ENCODE measurements at places on chromosomes 6 and 20. TPM values are rescaled to one million over a fixed set of nuclear protein-coding genes. Genes with fewer than 3 reads are reported as not detected.

Gene NKX2-4
- not detected for total RNA-seq

Gene EYA2
- total RNA-seq: 1.7 TPM

Gene SAMD5
- 3.9 TPM for total RNA-seq

DNA sequence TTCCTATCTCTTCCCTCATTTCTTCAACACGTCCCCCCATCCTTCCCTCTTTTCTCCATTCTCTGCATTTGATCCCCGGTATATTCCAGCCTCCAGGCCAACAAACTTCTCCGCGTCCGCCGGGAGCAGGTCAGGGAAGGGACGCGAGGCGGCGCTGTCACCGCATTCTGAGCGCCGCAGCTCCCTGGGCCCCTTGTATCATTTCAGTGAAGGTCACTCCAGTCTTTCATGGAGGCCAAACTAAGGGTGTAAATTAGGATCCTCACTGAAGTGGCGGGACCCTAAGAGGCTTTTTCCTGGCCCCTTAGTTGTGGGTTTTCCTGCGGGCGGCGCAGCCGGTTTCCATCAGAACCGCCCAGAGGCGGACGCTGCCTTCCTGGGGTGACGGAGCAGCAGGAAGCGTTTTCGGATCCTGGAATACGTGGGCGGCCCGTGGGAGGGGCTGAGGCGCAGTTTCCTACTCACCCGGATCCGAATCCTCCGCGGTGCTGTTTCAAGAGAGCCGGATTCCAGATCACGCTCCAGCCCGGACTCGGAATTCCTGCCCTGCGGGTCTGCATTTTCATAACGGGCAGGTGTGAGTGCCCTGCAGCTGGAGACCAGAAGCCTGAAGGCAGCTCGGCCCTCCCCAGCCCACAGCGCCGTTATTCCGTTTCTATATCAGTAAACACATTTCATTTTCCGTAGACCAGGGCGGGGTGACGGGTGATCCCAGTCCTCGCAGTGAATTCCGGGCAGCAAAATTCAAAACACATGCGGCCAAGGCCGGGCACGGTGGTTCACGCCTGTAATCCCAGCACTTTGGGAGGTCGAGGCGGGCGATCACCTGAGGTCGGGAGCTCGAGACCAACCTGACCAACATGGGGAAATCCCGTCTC is 3.6 kb upstream of the MICA start:
- H3K36me3 ChIP-seq: no peaks in the 10 kb centered on the region
- peak overlapping the region; percentile 97 for H3K27ac ChIP-seq
- H3K4me1 ChIP-seq: peaks cover 15% of the 10 kb centered on the region
- DNase-seq: peak; percentile 91
- peak overlapping the region; percentile 81 for H3K4me3 ChIP-seq

Gene HELZ2
- total RNA-seq: 17.6 TPM

- H3K4me3 ChIP-seq: no peak overlapping the region
- no peak for DNase-seq
- H3K36me3 ChIP-seq: no peaks in the 10 kb centered on the region
- no peaks in the 10 kb centered on the region for H3K4me1 ChIP-seq
- H3K27me3 ChIP-seq: no peaks in the 10 kb centered on the region
- H3K27ac ChIP-seq: no peak overlapping the region
These were observed 13.7 kb upstream of the TMEM244 start for GRCh38 chr6:129874837-129875236.

DNA sequence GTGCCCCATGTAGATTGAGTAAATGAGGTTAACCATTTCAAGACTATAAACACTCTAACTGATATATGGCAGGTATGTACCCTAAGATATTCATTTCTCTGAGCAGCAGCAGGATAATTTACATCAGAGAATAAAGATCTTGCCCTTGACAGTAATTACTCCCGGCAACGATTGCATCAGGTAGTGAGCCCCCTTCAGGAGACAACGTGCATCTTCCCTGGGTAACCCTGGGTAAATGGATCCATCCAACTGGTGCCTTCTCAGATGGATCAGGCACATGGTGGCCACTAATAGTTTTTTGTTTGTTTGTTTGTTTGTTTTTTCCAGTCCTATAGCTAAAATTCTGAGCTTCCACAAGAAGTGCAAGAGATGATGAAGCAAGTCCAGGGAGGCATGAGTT is 469.4 kb upstream of the SLC35B3 start:
- no peaks in the 10 kb centered on the region for H3K27me3 ChIP-seq
- no peak overlapping the region for H3K4me3 ChIP-seq
- H3K36me3 ChIP-seq: no peaks in the 10 kb centered on the region
- H3K4me1 ChIP-seq: no peaks in the 10 kb centered on the region

- H3K36me3 ChIP-seq: no peaks in the 10 kb centered on the region
- H3K4me3 ChIP-seq: no peak overlapping the region
- no peaks in the 10 kb centered on the region for H3K4me1 ChIP-seq
- no peak for DNase-seq
- no peaks in the 10 kb centered on the region for H3K27me3 ChIP-seq
These were observed 635 bp upstream of the C20orf203 start for GRCh38 chr20:32674362-32674789.

DNA sequence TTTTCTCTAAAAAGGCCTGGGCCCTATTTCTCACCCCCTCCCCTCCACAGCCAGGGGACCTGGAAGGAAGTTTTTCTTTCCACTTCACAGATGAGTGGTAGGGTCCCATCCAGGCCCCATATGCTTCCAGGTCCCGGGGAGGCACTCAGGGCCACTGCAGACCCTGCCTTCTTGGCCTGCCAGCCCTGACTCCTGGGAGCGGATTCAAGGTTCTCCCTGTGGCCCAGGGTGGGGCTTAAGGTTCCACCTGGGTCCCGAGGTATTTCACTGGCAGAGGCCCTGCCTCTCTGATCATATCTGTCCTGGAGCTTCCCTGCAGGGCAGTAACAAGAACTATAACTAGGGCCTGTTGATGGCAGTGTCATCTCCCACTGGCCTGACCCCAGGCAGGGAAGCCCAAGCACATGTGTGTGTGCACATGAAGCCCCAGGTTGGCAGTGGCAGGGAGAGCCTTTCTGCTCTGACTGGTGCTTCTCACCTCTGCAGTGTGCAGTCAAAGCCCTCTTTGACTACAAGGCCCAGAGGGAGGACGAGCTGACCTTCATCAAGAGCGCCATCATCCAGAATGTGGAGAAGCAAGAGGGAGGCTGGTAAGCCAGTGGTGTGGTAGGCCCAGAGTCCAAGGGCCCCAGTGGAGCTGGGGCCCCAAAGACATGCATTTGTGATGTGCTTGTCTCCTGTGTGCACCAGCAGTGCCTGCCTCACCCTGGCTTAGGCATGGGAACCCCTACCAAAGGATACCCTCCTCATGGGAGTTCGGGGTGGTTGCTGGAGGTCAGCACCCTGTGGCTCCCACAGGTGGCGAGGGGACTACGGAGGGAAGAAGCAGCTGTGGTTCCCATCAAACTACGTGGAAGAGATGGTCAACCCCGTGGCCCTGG is 31.2 kb downstream of the PLCG1 start:
- no peaks in the 10 kb centered on the region for H3K4me1 ChIP-seq
- no peak overlapping the region for H3K27ac ChIP-seq

DNA sequence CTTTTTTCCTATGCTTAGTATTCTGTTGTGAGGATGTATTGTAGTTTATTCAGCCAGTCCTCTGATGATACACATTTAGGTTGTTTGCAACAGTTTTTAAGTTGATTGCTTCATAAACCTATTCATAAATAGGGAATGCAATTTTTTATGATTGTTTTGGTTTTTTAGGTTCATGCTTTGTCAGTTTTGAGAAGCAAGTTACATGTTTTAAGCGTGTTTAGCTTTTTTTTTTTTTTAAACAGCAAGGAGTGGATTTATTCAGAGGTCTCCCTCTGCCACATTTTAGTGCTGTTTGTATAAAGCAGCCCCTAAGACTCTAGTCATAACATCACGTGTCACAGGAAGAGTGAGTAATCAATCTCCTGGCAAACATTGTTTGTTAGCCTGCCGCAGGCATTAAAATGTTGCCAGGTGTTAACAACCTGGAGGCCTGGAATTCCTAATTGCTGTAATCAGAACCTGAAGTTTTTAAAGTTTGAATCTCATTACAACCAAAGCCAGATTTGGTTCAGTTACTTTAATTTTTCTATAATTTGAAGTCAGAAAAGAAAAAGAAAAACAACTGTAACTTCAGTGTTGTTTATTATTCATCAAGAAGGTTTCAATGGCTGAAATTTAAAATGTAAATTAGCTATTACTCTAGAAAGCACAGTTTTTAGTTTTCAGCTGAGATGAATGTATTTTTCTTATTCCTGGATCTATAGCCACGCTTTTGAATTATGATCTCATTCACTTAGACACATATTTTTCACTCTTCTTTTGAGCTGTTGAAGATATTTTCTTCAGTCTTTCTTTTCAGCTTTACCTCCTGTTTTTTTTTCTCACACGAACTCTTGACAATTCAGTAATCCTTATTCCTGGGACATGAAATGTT is 59.2 kb downstream of the KCNS1 start:
- no peak for DNase-seq
- H3K27ac ChIP-seq: no peak overlapping the region
- H3K36me3 ChIP-seq: no peaks in the 10 kb centered on the region
- no peak overlapping the region for H3K4me3 ChIP-seq
- H3K4me1 ChIP-seq: peaks cover 3% of the 10 kb centered on the region

DNA sequence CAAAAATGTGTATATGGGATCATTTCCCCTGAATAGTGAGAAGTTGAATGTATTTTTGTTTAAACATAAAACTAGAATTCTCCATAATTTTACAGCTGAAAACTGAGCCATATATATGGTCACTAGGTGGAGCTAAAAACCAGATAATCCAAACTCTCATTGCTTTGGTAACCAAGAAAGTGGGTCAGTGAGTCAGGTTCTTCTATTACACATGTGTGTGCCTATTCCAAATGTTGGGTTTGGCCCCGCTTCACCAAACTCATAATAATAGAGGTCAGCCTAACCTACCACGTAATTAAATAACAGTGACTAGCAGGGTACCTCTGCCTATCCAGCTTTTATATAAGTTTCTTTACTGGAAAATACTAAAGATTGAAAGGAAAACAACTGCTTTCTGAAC is 19.3 kb upstream of the RNGTT start:
- H3K4me1 ChIP-seq: no peaks in the 10 kb centered on the region
- no peak overlapping the region for H3K4me3 ChIP-seq
- no peak overlapping the region for H3K27ac ChIP-seq
- DNase-seq: peak; percentile 53
- H3K27me3 ChIP-seq: no peaks in the 10 kb centered on the region
- no peaks in the 10 kb centered on the region for H3K36me3 ChIP-seq

- no peak overlapping the region for H3K4me3 ChIP-seq
- H3K4me1 ChIP-seq: peaks cover 15% of the 10 kb centered on the region
- no peak overlapping the region for H3K27ac ChIP-seq
- H3K27me3 ChIP-seq: no peaks in the 10 kb centered on the region
- H3K36me3 ChIP-seq: no peaks in the 10 kb centered on the region
- no peak for DNase-seq
These were observed 123.2 kb downstream of the RIN2 start for GRCh38 chr20:19881080-19881840.

GRCh38 chr6:5506597-5506996 is 245.3 kb downstream of the FARS2 start:
- H3K36me3 ChIP-seq: no peaks in the 10 kb centered on the region
- H3K27me3 ChIP-seq: no peaks in the 10 kb centered on the region
- H3K4me1 ChIP-seq: no peaks in the 10 kb centered on the region
- no peak overlapping the region for H3K4me3 ChIP-seq

GRCh38 chr20:63255931-63256704 is 1.9 kb upstream of the NKAIN4 start:
- H3K27me3 ChIP-seq: no peaks in the 10 kb centered on the region
- no peak overlapping the region for H3K27ac ChIP-seq
- H3K36me3 ChIP-seq: no peaks in the 10 kb centered on the region
- H3K4me3 ChIP-seq: no peak overlapping the region
- no peaks in the 10 kb centered on the region for H3K4me1 ChIP-seq

Gene PXDC1
- total RNA-seq: 25.9 TPM

Gene GSTA2
- not detected for total RNA-seq

GRCh38 chr6:73145690-73146089 is 79.6 kb downstream of the KHDC1L start:
- H3K4me3 ChIP-seq: no peak overlapping the region
- no peaks in the 10 kb centered on the region for H3K4me1 ChIP-seq
- H3K27ac ChIP-seq: no peak overlapping the region
- H3K36me3 ChIP-seq: no peaks in the 10 kb centered on the region

Gene DACT2
- total RNA-seq: not detected

Gene GNAS-AS1
- total RNA-seq: 0.18 TPM

DNA sequence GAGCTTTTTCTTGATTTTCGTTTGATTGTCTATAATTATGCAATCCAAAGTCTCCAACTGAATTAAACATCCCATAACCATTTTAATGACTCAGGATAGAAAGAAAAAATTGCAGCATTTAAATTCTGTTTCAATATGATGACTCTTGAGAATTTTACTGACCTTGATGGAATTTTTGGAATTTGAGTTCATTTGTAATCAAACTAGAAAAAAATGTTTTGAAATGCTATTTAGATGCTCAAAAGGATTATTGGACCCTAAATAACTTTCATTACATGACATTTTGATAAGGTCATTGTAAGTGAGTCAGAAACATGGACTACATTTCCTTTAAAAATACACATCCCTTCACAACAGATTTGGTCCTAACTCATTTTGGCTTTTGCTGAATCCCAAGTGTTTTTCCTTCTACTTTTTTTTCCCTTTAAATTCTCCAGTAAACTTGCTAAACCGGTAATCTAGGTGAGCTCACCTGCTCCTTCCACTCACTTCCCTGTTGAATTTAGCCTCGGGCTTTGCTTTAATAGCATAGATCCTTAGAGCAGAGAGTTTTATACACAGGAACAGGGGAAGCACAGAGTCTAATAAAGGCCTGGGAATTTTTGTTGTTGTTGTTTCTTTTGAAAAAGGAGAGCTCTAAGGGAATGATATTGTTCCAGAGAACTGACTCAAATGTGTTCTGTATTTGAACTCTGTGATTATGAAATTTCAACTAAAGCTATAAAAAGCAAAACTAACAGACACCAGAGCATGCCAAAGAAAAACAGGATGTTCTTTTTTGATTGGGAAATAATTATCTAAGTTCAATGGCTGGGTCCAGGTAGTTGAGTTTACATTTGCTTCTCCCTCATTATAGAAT is 1088.2 kb upstream of the CITED2 start:
- no peaks in the 10 kb centered on the region for H3K36me3 ChIP-seq
- peak overlapping the region; percentile 75 for H3K27ac ChIP-seq
- DNase-seq: no peak
- peaks cover 10% of the 10 kb centered on the region for H3K4me1 ChIP-seq
- no peaks in the 10 kb centered on the region for H3K27me3 ChIP-seq

Measured in ovary (tissue), 10 donors.